ENCODE measurements at places on chromosomes 6 and 20.

DNA sequence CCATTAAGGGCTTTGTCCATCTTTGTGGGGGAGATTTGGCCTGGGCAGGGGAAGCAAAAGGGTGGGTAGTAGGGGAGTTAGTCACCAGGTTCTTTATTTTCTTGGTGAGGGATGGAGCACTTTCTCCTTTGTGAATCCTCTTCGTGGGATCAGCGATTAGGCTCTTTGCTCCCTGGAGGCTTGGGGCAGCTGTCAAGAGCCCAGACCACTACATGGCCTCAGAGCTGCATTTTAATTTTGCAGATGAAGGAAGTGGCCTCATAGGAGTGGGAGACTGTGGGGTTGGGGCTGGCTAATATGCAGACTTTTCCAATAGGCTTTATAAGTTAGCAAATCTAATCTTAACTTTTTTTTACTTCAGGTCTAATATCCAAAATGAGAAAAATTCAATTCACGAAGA is 168.1 kb upstream of the DEFB112 start:
- no peak for DNase-seq

DNA sequence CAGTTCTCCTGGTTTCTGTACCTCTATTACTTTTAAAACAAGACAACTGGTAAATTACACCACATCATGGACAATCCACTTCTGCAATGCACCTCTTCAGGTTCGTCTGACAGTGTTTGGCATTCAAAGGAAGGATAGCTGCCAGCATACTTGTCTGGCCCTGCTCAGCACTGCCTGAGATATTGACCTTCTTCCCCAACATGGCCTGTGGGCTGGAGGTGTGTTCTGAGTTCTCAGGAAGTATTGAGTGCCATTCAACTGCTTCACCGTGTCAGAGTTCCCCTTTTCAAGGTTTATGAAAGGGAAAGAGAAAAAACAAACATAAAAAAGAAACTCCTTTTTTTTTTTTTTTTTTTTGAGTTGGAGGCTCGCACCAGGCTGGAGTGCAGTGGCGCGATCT is 267.9 kb upstream of the SASH1 start:
- DNase-seq = no peak

GRCh38 chr6:126600258-126600916 is 260.5 kb downstream of the CENPW start:
- DNase-seq = no peak

DNA sequence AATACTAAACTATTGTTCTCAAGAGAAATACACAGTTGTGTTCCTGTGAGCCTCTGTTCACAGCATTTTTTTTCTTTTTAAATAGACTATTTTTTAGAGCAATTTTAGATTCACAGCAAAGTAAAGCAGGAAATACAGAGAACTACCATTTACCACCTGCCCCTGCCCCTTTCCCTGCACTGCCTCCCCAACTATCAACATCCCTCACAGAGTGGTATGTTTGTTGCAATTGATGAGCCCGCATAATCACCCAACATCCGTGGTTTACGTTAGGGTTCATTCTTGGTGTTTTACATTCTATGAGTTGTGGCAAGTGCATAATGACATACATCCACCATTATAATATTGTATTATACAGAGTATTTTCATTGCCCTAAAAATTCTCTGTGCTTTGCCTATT is 71.6 kb upstream of the TNFAIP3 start:
- DNase-seq = no peak

- no peak for DNase-seq
Measured at GRCh38 chr6:81565071-81565470, 187.4 kb downstream of the TENT5A start.

- no peak for DNase-seq
Measured at GRCh38 chr6:159062976-159063375, 18.2 kb upstream of the TAGAP start.

DNA sequence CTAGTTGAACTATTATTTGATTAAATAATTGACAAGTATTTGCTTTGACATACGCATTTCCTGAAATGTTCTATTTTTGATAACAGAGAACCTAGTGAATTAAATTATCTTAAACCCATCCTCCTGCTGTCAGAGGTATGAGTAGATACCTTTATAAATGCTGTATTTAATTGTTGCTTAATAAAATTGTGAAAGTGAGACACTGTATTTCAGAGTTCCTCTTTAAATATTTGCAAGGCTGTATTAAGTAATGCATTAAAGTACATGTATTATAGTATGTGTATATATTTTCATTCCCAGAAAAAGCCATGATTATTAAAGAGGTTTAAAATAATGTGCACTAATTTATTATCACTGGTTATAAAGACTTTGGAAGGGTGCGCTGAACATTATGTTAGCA is 483.8 kb downstream of the TFAP2B start:
- no peak for DNase-seq

DNA sequence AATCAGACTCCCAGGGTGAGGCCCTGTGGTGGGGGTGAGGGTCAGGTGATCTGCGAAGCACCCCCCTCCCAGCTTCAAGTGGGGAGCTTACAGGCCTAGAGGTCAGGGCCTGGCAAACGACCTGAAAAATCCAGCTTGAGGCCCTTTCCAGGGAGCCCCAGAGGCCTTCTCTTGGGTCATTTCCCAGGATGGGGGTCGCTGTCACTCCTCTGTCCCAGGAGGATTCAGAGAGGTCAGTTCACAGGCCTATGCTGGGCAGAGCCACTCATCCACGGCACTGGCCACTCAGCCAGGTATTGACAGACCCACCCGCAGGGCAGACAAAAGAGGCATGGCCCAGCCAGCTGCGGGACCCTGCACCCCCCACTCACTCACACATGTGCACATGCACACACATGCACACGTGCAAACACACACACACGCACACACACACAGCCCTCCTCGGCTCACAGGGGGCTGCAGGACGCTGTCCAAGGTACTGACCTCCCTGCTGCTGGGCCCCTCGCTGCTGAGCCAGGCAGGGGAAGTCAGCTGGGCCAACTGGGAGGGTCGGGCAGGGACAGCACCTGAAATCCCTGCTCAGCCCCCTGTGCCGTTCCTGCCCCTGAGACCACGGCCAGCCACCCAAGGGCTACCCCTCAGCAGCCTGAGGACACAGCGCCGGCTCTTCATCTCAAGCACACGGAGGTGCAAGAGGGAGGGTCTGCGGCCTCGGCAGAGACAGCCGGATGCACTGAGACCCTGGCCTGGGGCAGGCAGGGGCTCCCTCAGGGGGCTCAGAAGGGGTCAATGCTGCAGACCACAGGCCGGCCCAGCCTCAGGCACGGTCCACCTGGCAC is 113.8 kb downstream of the TAF4 start:
- no peak for DNase-seq

DNA sequence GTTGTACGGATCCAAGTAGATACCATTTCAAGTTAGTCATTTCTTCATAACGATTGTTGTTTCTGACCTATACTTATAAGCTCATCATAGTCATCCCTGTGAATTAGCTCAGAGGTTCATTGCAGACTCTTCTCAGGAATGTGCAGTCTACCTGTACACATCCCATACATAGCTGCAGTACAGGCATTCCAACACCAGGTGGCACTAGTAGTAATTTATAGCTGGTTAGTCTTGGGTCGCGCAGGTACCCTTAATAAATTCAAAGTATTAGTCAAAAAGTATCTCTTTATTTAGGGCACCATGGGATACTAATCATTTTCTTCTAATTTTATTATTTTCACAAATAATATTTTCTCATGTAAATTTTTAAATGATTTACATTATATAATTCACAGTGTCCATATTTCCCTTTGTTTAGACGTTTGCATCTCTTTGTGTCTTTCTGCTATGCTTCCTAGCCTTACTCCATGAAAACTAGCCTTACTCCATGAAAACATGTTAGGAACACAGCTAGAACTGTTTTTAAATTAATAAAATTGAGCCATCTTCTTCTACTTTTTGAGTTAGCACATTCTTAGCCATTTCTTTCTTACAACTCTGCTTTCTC is 128.6 kb upstream of the FAM83B start:
- no peak for DNase-seq

- DNase-seq = no peak
Measured at GRCh38 chr20:20466341-20466879, 98.5 kb downstream of the INSM1 start.

DNA sequence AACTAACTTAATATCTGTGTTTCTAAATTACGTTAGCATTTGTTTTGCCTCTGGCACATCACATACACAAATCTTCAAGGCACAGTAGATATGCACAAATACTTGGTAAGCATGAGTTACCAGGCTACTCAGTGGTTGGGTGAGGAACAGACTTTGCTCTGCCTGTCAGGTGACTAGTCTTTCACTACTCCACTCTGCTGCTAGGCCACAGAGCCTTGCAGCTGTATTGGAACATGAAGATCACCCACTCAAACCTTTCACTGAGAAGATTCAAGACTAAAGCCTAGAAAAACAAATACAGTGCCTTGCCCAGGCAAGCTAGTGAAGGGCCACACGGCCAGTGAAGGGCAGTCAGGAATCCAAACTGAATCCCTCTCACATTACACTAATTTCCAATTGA is 47.0 kb downstream of the DTNBP1 start:
- no peak for DNase-seq

- no peak for DNase-seq
Measured at GRCh38 chr6:23176883-23177282, 607.5 kb downstream of the HDGFL1 start.

DNA sequence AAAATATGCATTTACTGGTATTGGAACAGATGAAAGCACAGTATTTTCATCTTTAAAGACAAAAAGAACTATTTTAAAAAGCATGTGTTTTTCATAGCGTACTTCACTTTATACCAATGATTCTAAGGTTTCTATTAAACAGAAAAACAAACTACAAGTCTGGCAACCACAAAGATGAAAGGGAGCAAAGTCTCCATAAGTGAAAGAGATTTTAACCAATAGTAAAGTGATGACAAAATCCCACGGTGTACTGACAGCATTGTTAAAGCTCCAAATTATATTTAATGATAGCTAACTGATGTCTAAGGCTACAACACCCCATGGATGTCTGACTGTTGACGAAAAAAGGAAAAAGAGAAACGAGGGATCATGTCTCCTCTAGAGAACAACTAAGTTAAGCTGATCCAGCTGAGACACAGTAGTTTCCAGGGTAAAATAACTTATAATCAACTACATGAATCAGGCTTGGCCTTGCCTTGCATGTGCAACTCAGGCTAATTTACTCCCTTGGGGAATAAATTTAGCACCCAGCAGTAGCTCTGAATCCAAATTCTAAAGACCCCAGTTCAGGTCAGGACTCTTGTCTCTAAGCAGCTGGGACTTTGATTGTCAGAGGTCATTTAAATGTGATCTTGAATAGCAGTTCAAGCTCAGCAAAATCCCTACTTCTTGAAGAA is 56.0 kb upstream of the TAB2 start:
- DNase-seq = no peak

DNA sequence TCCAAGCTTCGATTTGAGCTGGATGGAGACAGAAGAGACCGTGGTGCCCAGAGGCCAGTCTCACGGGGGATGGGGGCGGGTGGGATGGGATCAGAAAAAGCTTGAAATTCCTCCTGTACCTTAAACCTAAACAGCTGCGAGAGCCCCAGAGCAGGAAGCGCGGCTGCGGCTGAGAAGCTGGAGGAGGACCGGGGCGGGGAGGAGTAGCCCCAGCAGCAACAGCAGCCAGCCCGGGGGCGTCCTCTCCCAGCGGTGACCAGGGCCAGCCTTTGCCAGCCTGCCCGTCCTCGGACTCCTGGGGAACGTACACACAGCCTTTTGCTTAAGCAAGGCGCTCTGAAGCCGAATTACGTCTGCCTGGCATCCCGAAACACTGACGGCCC is 17.4 kb upstream of the PRDM13 start:
- DNase-seq = no peak

DNA sequence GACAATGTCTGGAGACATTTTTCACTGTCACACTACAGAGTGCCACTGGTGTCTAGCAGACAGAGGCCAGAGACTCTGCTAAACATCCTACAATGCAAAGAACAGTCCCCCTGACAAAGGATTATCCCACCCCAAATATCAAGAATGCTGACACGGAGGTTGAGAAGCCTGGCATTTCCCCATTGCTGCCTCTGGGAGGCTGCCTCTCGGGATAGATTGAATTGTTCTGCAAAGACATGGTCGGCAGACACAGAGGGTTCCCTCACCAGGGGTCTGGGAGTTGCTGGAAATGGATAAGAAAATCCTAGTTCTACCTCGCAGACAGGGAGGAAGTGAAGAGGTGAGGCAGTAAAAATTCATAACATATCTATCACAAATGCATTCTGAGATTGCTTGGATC is 166.4 kb upstream of the AGPAT4 start:
- no peak for DNase-seq

DNA sequence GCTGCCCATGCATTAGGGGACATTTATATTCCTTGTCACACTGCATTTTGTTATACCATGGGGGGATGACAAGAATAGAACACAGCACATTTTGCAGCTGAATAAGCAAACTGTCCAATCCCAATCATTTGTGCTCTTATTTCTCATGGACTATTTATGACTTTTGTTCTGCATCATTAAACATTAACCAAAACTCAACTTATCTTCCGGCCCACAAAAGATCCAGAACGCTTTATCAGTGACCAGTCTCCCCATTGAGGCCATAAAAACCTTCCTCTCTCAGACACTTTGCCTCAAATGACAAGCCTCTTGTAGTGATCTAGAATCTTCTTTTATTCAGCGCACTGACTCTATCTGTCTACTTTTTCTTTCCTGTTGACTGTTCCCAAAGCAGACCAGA is 28.4 kb upstream of the FOXQ1 start:
- DNase-seq = no peak

DNA sequence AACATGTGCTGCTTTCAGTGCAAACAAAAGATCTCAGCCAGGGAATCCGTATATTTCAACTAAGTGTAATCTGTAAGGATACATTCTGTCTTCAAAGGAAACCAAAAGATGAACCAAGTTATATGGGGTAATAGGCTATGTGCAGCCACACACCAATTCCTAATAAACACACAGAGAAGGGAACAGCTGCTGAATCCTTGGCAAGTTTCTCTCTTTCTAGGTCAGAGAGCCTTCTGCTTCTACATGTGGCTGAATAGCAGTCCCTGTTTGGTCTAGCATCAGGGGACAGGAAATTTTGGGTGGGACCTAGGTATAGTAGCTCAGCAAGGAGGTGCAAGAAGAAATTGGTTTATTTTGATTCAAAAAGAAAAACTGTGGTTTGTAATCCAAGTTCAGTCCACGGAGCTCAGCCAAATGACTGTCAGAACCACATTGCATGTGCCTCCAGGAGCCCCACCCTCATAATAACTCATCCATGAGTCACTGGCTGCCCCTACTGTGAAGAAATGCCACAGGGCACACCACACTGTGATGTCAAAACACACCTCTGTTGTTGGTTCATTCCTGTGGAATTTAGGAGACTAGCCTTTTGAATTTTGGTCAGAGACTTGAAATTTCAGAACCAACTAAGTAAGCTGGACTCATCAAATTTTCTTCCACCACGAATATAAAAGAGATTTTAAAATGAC is 21.1 kb downstream of the SPTLC3 start:
- no peak for DNase-seq

DNA sequence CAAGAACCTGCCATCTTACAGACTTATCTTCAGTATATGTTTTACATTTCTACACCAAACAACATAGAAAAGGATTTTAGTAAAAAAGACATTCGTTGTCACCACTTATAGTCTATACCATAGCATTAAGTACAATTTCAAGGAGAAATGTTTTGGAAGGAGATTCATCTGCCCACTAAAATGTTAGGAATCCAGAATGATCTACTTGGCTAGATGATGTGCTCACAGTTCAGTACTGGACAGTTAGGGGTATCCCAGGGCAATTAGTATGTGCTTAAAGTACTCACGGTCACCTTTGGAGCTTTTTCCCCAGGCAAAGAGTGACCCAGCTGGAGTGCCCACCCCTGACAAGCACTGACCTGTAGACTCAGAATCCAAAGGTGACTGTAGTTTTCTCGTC is 222.9 kb downstream of the SLC24A3 start:
- DNase-seq = no peak

Measured in stimulated activated CD4-positive, alpha-beta T cell treated with anti-CD3 and anti-CD28 coated beads, TNF-alpha, amount 100 ng/mL, for 48 hours (primary cell).